ENCODE measurements at places on chromosomes 2 and 18.
A peak's percentile ranks its signal among the peaks of the same experiment; 100 is the strongest.

GRCh38 chr2:19868701-19869580 is 32.8 kb downstream of the TTC32 start:
- peak; percentile 73 for DNase-seq
- peak overlapping the region; percentile 87 for H3K27ac ChIP-seq
- H3K4me1 ChIP-seq = peaks cover 20% of the 10 kb centered on the region
- H3K4me3 ChIP-seq = peak overlapping the region; percentile 76
- H3K36me3 ChIP-seq = no peaks in the 10 kb centered on the region

- no peak overlapping the region for H3K4me3 ChIP-seq
- H3K4me1 ChIP-seq = peaks cover 27% of the 10 kb centered on the region
- H3K27ac ChIP-seq = peak overlapping the region; percentile 13
- peaks cover 25% of the 10 kb centered on the region for H3K36me3 ChIP-seq
- H3K27me3 ChIP-seq = no peaks in the 10 kb centered on the region
These were observed 2.9 kb downstream of the TEX261 start for GRCh38 chr2:70991742-70992141.

DNA sequence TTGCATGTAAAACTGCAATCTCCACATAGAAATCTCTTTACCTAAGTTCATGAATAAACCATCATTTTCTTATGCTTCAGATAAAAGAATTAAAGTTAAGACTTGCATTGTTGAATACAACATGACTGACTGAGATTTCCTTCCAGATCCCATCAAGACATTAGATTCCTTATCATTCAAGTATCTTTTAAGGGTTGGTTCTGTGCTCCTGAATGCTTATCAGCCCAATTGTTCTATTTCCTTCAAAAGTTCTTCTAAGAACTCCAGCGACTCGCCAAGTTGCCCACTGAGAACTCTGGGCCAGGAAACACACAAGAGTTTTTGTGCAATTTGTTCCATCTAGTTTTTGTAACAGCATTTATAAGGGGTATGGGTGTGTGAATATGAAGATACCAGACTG is 120.3 kb downstream of the RBMS1 start:
- peak overlapping the region; percentile 34 for H3K4me3 ChIP-seq
- H3K4me1 ChIP-seq = peaks cover 81% of the 10 kb centered on the region
- H3K27me3 ChIP-seq = no peaks in the 10 kb centered on the region
- DNase-seq = no peak
- H3K27ac ChIP-seq = peak overlapping the region; percentile 58

DNA sequence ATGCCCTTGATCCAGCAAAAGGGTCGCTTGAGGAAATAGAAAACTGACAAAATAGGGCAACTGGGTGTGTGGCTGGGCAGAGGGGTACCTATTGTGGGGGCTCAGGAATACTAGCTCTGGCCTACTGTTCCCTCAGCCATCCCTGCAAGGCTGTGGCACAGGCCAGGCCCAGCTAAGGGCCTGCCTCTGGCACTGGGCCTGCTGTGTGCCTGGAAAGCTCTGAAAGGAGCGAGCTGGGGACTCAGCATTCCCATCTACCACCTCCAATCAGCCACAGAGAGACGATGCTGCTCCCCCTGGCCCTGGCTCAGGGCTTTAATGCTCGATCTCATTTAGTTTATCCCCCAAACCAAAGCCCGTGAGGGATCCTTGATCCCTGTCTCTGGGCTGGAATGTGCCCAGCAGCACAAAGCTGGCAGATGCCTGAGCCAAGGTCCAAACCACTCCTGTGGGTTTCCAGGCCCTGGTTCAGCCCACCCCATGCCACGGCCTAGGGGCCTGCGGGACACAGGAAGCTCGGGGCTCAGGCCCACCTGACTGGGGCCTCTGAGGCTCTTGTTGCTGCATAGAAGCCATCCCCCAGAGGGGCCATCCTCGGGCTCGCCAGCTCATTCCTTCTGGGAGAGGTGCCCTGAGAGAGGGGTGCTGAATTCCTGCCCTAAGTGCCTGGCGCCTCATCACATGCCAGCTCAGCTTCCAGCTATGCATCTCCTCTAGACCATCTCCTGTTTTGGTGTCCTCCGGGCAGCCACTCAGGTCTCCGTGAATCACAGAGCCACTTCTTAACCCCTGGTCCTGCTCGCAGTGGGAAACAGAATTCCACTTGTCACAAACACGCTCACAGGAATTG is 43.0 kb upstream of the KCNF1 start:
- no peak for DNase-seq
- H3K27me3 ChIP-seq = peaks cover 10% of the 10 kb centered on the region
- H3K4me1 ChIP-seq = peaks cover 24% of the 10 kb centered on the region
- H3K36me3 ChIP-seq = no peaks in the 10 kb centered on the region
- H3K27ac ChIP-seq = no peak overlapping the region

DNA sequence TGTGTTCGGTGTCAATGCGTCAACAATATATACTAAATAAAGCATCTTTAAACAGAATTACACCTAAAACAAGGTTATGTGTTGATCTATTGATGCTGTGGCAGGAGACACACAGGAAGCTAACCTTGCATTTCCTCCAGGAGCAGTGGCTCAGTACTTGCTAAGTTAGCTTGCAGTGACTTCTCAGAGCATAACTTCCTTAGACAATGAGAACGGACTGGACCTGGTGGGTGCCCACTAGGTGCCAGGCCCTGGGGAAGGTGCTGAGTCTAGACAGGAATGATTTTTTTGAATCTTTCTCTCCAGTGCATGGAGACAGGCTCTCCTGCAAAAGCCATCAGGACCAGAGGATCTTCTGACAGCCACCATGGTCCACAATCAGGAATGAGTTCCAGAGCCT is 73.8 kb upstream of the MGAT4A start:
- no peaks in the 10 kb centered on the region for H3K36me3 ChIP-seq
- no peak overlapping the region for H3K4me3 ChIP-seq
- H3K4me1 ChIP-seq = peaks cover 11% of the 10 kb centered on the region
- H3K27ac ChIP-seq = no peak overlapping the region

GRCh38 chr2:214750529-214750928 is 59.0 kb downstream of the BARD1 start:
- DNase-seq = no peak
- H3K36me3 ChIP-seq = peaks cover 45% of the 10 kb centered on the region
- no peaks in the 10 kb centered on the region for H3K27me3 ChIP-seq
- no peaks in the 10 kb centered on the region for H3K4me1 ChIP-seq
- H3K27ac ChIP-seq = no peak overlapping the region

GRCh38 chr2:12127638-12128037 is 381.2 kb downstream of the LPIN1 start:
- no peak for DNase-seq
- H3K36me3 ChIP-seq = no peaks in the 10 kb centered on the region
- H3K4me1 ChIP-seq = peaks cover 2% of the 10 kb centered on the region
- H3K4me3 ChIP-seq = no peak overlapping the region
- H3K27ac ChIP-seq = peak overlapping the region; percentile 75

DNA sequence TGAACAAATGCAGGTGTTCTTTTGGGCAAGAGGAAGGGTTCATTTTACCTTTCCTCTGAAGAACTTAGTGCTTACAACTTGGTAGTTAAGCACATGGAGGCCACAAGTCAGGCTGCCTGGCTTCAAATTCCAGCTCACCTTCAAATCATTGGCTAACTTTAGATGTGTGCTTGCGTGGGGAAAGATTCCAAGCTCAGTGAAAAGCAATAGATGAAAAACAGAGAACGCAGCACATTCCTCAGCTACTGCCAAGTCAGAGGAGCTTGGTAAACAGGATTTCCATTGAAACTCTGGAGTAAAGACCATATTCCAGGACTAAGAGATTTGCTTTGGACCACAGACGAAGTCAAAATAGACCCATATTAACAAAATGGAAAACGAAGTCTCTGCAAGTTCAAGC is 96.3 kb upstream of the ASB18 start:
- no peak for DNase-seq
- no peaks in the 10 kb centered on the region for H3K36me3 ChIP-seq
- peaks cover 20% of the 10 kb centered on the region for H3K4me1 ChIP-seq
- no peak overlapping the region for H3K4me3 ChIP-seq
- no peak overlapping the region for H3K27ac ChIP-seq

DNA sequence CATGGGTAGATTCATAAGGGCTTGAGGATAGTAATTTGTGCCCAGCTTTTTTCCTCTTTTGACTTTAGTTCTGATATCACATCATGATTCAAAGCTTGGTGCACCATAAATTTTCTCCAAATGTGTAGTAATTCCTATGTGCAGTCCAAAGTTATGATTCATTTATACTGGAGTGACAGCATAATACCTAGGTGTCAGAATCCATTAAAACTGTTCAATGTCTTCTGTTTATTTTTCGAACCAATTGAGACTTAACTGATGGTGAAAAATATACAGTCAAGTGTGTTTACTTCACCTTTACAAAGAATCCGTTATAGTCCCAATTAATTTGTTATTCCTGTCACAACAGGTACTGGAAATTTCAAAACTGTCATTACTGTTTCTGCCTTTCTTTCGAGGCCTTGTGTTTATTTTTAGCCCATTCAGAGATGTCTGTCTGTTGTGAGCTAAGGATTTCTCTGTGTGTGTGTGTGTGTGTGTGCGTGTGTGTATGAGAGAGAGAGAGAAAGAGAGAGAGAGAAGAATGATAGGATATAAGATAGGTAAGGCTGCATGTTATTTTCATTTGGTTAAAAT is 389.7 kb upstream of the ATP5MC3 start:
- no peak for DNase-seq
- no peak overlapping the region for H3K4me3 ChIP-seq
- peaks cover 9% of the 10 kb centered on the region for H3K27me3 ChIP-seq
- H3K36me3 ChIP-seq = no peaks in the 10 kb centered on the region

GRCh38 chr18:76234676-76235060 is 260.4 kb downstream of the ZNF516 start:
- no peak overlapping the region for H3K27ac ChIP-seq
- no peak for DNase-seq
- H3K27me3 ChIP-seq = peaks cover 15% of the 10 kb centered on the region

DNA sequence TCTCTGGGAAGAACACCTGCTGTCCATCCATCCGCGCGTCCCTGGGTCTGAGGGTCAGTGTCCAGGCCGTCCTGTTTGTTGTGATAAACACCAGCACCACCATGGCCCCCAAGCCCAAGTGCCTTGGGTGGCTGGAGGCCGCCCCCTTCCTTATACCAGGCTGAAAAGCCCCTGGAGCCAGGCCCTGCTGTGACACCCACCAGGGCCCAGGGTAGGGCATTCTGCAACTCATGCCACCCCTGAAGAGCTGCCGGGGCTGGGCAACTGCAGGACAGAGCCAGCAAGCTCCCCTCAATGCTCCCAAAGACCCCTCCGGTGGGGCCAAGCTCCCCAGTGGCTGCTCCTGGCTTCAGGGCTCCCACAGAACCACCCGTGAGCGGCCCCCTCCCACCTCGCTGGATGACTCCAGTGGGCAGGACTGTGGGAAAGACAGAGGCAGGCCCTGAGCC is 31.9 kb upstream of the SNED1 start:
- H3K27ac ChIP-seq = no peak overlapping the region
- H3K4me1 ChIP-seq = no peaks in the 10 kb centered on the region
- no peak for DNase-seq
- H3K36me3 ChIP-seq = no peaks in the 10 kb centered on the region
- no peak overlapping the region for H3K4me3 ChIP-seq

DNA sequence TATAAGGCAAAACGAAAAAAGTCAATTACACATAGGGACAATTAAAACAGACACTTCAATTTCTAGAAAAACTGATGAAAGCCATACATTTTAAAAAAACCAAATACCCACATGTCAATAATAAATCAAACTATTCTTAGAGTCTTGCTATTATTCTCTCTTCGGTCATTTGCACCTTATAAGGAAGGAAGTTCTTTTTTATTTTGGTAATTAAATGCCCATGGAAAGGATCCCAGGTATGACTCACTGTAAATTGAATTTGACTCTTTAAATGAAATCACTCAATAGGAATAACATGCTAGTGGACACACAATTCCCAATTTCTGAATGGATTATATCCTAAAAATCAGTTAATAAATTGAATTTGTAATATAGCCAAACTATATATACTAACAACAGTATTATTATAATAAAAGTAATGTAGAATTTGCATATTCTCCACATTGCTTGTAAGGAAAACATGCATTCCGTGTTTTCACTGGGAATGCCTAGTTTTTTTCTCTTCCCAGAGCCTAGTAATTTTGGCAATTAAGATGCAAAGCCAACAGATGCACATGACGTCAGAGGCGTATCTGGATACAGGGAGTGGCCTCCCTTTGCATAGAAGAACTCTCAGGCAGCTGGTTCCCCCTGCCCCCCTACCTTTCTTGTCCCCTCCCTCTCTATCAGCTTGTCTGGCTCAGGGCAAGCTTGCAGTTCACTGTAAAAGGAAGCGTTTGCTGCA is 153.5 kb upstream of the PGAP1 start:
- no peak for DNase-seq
- no peak overlapping the region for H3K4me3 ChIP-seq
- no peaks in the 10 kb centered on the region for H3K4me1 ChIP-seq
- peaks cover 67% of the 10 kb centered on the region for H3K36me3 ChIP-seq
- no peaks in the 10 kb centered on the region for H3K27me3 ChIP-seq

- DNase-seq = no peak
- no peaks in the 10 kb centered on the region for H3K36me3 ChIP-seq
- no peaks in the 10 kb centered on the region for H3K4me1 ChIP-seq
- no peak overlapping the region for H3K27ac ChIP-seq
- no peak overlapping the region for H3K4me3 ChIP-seq
These were observed 794.5 kb upstream of the GYPC start for GRCh38 chr2:125861461-125861860.

GRCh38 chr2:88481691-88482336 is 29.3 kb upstream of the FOXI3 start:
- H3K27me3 ChIP-seq = peaks cover 13% of the 10 kb centered on the region
- no peak overlapping the region for H3K27ac ChIP-seq
- DNase-seq = no peak
- no peaks in the 10 kb centered on the region for H3K36me3 ChIP-seq

GRCh38 chr18:39596221-39596620 is 2030.6 kb upstream of the CELF4 start:
- H3K27ac ChIP-seq = no peak overlapping the region
- H3K4me3 ChIP-seq = no peak overlapping the region
- H3K4me1 ChIP-seq = no peaks in the 10 kb centered on the region

GRCh38 chr2:108169982-108170625 is 69.7 kb upstream of the SULT1C3 start:
- H3K4me1 ChIP-seq = no peaks in the 10 kb centered on the region
- H3K36me3 ChIP-seq = no peaks in the 10 kb centered on the region
- DNase-seq = no peak
- peaks cover 12% of the 10 kb centered on the region for H3K27me3 ChIP-seq
- H3K27ac ChIP-seq = no peak overlapping the region

- no peaks in the 10 kb centered on the region for H3K36me3 ChIP-seq
- no peak overlapping the region for H3K27ac ChIP-seq
- H3K27me3 ChIP-seq = peaks cover 16% of the 10 kb centered on the region
- no peaks in the 10 kb centered on the region for H3K4me1 ChIP-seq
- H3K4me3 ChIP-seq = no peak overlapping the region
- DNase-seq = no peak
These were observed 74.7 kb downstream of the SATB2 start for GRCh38 chr2:199383021-199383420.

GRCh38 chr18:75314117-75314516 is 103.5 kb downstream of the TSHZ1 start:
- H3K4me3 ChIP-seq = no peak overlapping the region
- H3K27ac ChIP-seq = no peak overlapping the region
- peaks cover 1% of the 10 kb centered on the region for H3K27me3 ChIP-seq
- H3K36me3 ChIP-seq = no peaks in the 10 kb centered on the region
- H3K4me1 ChIP-seq = no peaks in the 10 kb centered on the region
